Stimulated activated CD4-positive, alpha-beta T cell treated with anti-CD3 and anti-CD28 coated beads, Interleukin-4, amount 100 ng/mL, for 1 hour (primary cell): ENCODE measurements at places on chromosomes 12 and 14.

DNA sequence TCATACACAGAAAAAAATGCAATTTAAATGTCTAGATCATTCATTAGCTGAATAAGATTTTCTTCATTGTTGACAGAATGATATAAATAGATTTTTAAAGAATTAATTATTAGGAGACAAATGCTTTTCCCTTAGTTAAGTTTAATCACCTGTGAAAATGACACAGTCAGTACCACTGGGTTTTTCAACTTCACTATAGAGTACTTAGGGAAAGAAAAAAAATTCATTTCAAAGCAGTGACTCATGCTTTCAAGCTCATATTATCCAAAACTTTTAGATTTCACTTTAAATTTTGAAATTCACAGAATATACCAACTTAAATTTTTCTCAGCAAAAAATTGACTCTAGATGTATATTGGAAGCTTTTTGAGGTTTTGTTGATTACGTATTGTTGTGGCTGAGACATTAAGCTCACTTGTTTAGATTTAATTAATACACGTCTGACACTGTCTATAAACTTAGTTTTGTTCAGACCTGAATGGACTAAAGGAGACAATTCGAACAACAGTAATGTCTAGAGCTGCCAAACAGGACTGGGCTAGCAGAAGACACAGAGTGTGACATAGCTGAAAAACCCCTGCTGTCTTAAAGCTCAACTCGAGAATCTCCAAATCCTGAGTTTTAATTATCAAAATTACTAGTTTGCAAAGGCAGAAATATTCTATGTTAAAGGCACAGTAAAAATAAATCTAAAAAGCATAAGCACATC, 1.6 kb downstream of the MGAT4C start:
- no peak for DNase-seq

- DNase-seq, result no peak
Observed at GRCh38 chr12:64145226-64145625, 76.9 kb downstream of the KICS2 start.

DNA sequence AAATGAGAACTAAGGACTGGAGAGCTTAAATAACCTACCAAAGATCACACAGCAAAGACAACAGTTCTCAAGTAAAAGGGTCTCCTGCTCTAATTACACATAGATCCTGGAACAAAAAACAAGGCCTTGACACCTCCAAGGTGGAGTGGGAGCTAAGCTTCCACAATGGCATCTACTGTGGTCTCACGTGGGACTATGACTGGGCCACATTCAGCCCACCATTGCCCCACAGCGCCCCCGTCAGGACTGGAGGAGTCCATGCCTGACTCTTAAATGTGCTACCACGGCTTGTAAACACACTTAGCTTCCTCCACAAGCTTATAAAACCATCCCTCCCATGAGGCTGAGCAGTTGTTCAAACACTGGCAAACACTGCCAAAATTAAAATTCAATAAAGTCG, 88.5 kb downstream of the GCH1 start:
- DNase-seq, result peak; percentile 19

GRCh38 chr12:64270411-64270810, 48.3 kb upstream of the KICS2 start:
- DNase-seq, result no peak
